ENCODE measurements at places on chromosomes 5 and 9.

GRCh38 chr9:15499139-15499538 is 11.6 kb downstream of the PSIP1 start:
- DNase-seq: no peak

GRCh38 chr5:67576112-67576511 is 379.5 kb upstream of the CD180 start:
- no peak for DNase-seq

- DNase-seq: no peak
Observed at GRCh38 chr5:167242701-167243100, 1048.7 kb upstream of the WWC1 start.

GRCh38 chr5:80676706-80677105 is 21.9 kb upstream of the DHFR start:
- no peak for DNase-seq

DNA sequence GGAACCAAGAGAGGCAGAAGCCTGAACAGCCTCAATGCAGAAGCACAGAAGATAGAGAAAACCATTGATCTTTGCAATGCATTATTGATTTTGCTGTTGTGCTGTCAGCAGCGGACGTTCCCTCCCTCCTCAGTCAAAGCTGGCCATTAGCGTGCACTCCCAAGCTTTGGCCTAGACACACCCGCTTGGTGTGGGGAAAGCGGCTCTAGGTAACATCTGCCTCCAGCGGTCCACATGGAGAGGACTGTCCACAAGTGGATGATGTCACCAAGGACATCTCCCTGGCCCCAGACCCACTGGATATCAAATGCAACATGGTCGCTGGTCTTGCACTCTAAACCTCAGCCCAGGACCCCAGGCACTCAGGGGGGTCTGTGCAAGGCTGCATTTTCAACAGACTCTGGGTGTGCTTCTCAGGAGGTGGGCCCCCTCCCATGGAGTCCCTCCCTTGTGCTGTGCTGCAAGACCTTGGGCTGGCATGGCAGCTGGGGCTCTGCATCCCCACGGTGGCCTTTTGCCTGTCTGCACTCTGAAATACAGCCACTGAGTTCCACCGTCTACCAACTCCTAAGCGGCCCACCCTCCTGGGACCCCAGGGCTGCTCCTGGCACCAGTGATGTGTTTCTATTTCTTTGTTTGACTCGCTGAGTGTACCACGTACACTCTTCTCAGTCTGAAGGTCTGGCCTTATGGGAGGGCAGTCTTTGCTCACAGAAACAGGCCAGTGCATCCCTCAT is 1.9 kb downstream of the SEMA4D start:
- DNase-seq: no peak

GRCh38 chr9:108282872-108283271 is 572.9 kb downstream of the ACTL7B start:
- no peak for DNase-seq

- DNase-seq: no peak
Observed at GRCh38 chr5:9512457-9512856, 33.4 kb downstream of the SEMA5A start.

DNA sequence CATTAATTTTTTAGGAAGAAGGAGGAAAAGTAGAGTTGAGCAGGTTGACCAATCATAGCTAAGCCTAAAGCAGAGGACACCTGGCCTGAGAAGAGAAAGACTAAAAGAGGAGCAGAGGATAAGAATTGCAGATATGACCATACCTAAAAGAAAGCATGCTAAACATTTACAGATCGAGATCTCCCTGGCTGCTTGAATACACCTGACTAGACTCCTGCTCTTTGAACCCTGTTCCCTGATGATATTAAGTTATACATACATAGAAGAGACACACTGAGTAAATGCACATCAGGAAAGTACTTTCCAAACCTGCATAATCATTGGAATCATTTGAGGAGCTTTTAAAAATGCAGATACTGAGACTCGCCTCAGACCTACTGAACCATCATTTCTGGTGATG is 232.3 kb upstream of the ELL2 start:
- DNase-seq: no peak

DNA sequence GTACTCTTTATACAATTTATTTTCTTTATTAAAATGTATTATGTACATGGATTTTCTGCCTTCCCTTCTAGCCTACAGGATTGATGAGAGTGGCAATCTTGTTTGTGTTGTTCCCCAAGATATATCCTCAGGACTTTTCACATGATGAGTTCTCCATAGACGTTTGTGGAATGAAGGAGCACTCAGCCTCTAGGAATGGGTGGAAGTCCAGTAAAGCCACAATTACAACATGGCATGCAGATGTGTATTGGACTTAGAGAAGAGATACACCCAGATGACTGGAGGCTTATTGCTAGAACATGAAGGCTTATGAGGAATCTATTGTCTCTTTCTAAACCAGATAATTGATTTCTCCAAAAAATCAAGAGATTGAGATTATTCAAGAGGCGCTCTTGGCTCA is 8.2 kb upstream of the DOCK2 start:
- no peak for DNase-seq

DNA sequence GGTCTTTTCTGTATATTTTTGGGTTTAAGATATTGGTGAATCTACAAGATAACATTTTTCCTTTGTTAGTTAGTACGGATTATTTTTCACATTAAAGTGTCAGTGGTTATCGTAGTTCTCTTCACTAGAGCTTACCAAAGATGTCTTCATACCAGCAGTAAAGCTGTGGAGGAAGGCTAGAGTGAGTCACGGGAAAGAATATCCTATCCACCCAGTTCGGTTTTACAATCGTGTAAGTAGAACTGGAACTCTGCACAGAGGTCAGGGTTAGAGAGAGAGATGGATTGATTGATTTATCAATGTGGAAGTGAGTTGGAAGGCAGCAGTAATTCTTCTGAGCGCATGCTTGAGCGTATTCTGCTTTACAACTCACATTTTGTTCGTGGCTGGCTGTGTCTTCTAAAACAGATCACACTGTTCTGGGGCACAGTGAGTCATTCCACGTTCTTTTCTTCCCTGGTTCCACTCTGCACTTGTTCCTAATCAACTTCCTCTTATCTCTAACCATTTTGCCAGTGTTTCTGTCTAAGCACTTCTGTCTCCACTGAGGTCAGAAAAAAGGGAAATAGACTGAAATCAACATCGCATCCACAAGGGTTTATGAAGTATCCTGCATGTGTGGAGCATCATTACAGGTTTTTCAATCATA is 86.5 kb upstream of the ARRDC3 start:
- DNase-seq: no peak

- DNase-seq: no peak
Observed at GRCh38 chr9:70091103-70091502, 47.5 kb downstream of the MAMDC2 start.

- DNase-seq: no peak
Observed at GRCh38 chr5:187042-187431, 4.3 kb upstream of the LRRC14B start.

DNA sequence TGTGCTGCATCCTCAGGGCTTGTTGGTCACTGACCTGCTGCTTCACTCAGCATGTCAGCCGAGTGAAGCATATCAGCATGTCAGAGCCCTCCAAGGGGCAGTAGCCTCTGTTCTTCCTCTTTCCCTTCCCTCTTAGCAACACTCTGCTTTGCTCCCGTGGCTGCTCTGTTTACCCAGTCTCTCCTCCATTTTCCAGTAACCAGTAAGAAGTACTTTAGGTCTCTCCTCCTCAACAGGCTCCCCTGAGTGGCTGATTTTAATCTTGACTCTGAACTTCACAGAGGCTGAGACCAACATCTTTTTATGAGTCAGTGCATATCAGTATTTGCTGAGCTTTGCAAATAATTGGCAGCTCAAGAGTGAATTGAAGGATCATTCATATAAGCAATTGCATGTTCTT is 18.6 kb upstream of the ADRB2 start:
- DNase-seq: no peak

GRCh38 chr9:93003552-93004407 is 54.7 kb upstream of the SUSD3 start:
- peak; percentile 45 for DNase-seq

Measured in iPS DF 19.7 (cell line).